M059J (cell line): ENCODE measurements at places on chromosomes 5 and 9.
A peak's percentile ranks its signal among the peaks of the same experiment; 100 is the strongest.

GRCh38 chr5:142904416-142904815 is 134.2 kb downstream of the ARHGAP26 start:
- DNase-seq, result peak; percentile 70

DNA sequence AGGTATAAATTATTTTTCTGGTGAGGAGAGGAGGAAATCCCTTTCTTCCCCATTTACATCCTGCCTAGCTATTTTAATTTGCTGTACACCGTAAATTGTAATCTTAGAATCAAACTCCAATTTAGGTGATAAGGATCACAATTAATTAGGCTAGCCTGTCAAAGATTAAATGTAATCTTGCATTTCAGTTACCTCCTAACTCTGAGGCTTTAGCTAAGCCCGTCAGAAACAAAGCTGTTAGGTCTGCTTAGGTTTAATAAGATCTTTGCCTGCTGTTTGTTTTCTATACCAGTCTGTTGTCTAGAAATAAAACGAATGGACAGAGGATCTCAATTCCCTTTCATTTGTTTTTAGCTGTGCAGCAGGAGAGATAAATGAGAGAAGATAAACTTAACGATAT is 51.5 kb downstream of the PIK3R1 start:
- DNase-seq, result no peak

DNA sequence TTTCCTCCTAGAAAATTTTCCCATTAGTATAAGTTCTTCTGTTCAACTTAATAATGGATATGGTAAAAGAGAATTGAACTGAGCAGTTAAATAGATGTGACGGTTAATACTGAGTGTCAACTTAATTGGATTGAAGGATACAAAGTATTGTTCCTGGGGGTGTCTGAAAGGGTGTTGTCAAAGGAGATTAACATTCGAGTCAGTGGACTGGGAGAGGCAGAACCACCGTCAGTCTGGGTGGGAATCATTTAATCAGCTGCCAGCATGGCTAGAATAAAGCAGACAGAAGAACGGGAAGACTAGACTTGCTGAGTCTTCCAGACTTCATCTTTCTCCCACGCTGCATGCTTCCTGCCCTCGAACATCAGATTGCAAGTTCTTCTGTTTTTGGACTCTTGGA is 689.6 kb upstream of the CDH10 start:
- no peak for DNase-seq

DNA sequence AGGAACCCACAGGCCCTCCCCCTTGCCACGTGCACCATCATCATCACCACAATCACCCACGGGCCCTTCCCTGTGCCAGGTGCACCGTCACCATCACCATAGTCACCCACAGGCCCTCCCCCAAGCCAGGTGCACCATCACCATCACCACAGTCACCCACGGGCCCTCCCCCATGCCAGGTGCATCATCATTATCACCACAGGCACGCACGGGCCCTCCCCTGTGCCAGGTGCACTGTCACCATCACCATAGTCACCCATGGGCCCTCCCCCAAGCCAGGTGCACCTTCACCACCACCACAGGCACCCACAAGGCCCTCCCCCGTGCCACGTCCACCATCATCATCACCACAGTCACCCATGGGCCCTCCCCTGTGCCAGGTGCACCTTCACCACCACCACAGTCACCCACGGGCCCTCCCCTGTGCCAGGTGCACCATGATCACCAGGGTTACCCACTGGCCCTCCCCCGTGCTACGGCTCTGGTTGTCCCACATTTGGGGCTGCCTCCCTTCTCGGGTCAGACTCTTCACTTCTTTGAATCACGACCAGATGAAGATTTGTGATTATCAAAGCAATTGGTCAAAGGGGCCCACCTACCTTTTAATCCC is 69.1 kb upstream of the OLFM1 start:
- no peak for DNase-seq

- no peak for DNase-seq
These were observed 41.1 kb downstream of the RAPGEF6 start for GRCh38 chr5:131593921-131594320.

- DNase-seq, result no peak
These were observed 20.8 kb upstream of the CKMT2 start for GRCh38 chr5:81212211-81212751.

- DNase-seq, result no peak
These were observed 16.4 kb upstream of the ANXA6 start for GRCh38 chr5:151173711-151174611.

GRCh38 chr5:52983731-52984636 is 5.2 kb upstream of the ITGA2 start:
- DNase-seq, result peak; percentile 64

GRCh38 chr5:96967400-96967799 is 31.5 kb downstream of the LNPEP start:
- peak; percentile 38 for DNase-seq

GRCh38 chr5:149320791-149321330 is 24.4 kb upstream of the GRPEL2 start:
- DNase-seq, result peak; percentile 90

GRCh38 chr5:121628783-121629182 is 222.9 kb upstream of the FTMT start:
- DNase-seq, result peak; percentile 2

- peak; percentile 89 for DNase-seq
These were observed 64.1 kb downstream of the SEMA4D start for GRCh38 chr9:89433826-89434225.

- peak; percentile 37 for DNase-seq
These were observed 92.0 kb downstream of the C9orf152 start for GRCh38 chr9:110115826-110116542.

GRCh38 chr5:103345461-103345860 is 86.9 kb downstream of the MACIR start:
- DNase-seq, result no peak

- DNase-seq, result no peak
These were observed 297.6 kb downstream of the KDM4C start for GRCh38 chr9:7055171-7055903.
